ENCODE measurements at places on chromosomes 7 and 10. TPM values are rescaled to one million over a fixed set of nuclear protein-coding genes. Genes with fewer than 3 reads are reported as not detected.

GRCh38 chr10:128537834-128538330 lies 411.7 kb upstream of the MKI67 start:
- no peak for DNase-seq

DNA sequence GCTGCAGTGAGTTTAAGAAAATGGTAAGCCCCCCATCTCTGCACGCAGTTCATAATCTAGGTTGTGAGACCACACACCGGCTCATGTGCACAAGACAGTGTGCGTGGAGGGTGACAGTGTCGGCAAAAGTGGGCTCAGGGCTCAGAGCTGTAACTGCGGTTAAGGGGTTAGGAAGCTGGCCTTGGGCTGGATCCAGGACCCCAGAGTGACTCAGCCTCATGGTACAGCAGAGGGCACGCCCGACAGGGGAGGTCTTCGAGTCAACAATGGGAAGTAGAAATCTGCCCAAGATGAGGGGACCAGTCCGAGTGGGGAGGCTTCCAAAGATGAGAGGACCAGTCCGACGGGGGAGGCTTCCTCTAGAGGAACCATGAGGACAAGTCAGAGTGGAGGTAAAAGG lies 437.7 kb downstream of the DNAJB6 start:
- no peak for DNase-seq

DNA sequence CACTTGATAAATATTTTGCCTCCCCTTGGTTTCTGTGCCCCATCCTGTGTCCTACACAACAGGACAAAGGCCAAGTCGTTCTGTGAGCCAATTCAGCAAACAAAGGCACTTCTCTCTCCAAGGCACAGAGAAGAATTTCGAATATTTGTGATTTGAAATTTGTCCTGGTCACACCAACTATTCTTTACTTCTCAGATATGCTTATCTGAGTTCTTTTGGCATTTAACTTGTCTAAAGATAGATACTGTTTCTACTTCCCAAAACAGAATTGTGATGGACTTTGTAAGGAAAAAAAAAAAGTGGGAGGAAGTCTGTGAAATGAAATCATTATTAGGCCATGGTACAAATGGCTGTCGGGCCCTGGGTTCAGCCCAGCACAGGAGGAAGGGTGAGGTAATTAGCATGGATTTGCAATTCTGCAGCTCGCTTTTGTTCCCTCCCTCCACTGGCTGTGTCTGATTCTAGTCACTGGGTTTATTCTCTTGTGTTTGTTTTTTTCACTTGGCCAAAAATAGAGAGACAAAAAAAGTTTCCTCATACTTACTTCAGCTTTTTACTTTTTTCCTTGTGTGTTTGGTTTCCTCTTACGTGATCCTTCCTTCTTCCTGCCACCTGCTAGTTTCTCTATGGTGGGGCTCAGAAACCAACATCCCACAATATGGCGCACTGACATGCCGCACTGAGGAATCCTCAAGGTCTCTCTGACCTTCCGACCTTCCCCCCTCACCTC lies 108.2 kb upstream of the MKLN1 start:
- no peak for DNase-seq

Gene HPS1
- 52.1 TPM for total RNA-seq

DNA sequence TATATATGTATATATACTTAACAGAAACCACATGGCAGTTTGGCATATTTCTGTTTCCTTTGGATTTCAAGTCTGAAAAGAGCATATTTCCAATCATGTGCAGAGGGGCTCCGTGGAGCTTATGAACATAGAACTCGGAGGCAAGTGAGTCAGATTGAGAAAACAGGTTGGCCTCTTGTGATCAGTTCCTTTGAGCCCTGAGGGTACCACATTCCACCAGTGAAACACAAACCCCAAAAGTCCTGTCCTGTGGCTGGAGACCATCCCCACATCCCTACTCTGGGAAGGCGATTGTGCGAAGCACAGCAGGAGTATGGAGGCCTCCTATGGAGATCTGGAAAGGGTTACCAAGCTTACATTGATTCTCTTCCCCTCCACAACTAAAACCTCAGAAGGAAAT lies 196.7 kb upstream of the TMEM72 start:
- no peak for DNase-seq

Gene NUP42
- 32.6 TPM for total RNA-seq

Gene GHRHR
- total RNA-seq = not detected

DNA sequence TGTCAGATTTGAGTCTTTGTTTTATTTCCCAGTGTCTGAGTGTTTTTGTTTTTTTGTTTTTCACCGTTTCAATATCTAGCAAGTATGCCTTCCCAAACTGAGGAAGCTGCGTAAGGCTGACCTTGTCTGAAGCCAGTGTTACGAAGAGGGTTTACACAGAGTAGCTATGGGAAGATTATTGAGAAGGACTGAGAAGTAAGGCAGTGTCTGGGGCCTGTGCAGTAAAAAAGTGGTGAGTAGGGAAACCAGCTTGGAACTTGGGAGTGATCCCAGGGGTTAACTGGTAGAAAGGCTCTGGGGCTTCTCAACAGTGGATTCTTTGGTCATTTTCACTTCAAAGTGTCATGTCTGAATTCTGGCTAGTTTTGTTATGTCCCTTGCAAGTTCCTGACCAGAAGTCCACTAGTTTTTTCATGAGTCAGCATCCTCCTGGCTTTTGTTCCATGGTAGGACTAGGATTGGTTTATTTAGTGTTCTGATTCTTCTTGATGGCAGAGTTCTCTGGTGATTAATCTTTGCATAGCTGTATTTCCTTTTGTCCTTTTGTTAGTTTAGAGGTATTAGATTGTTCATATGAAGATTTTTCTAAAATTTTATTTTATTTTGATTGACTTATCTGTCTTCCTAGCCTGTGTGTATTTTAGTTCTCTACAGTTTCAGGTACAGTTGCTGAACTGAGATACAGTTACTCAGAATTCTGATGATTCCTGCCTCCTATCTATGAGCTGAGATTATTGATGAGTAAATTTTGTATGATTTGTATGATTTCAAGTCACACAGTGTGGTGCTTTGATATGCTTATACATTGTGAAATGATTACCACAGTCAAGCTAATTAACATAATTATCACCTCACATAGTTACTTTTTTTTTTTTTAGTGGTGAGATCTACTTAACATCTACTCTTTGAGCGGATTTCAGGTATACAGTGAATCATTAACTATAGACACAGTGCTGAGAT lies 19.0 kb downstream of the GARS1 start:
- DNase-seq = no peak

GRCh38 chr10:77359287-77359691 lies 278.3 kb downstream of the KCNMA1 start:
- DNase-seq = no peak

Gene HSPA12A
- total RNA-seq = not detected

DNA sequence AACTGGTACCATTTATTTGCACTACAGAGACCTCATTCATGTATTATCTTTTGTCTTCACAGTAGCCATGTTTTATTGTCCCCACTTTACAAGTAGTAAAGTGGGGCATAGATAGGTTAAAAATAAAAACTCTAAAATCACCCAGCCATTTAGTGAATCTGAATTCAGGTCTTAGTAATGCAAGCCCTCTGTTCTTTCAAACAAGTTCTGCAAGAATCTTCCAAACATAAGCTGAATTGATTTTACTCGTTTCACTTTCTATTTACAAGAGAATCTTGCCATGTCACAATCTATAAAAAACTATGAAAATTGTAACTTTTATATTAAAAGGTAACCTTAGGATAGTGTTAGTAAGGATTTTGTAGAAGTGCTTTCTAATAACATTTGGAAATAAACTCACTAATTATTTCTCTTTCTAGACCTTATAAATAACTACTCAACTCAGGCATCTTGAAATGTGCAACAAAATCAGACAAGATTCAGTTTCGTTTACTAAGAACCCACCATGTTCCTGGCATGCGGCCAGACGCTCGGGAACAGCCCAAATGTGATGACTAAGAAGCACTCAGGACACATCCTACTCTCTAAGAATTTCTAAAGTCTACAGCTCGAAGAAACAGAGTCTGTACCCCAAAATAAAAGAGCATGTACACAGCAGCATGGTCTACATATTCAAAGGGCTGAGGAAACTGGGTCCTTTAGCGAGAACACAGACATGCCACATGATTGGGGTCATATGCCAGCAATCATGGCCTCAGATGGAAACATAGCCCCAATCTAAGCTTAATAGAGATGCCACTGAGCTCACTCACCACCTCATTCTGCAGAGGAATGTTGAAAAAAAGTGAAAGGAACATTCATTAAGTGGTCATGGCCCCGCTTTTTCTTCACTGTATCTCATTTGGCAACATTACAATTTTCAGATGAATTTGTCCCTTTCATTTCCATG lies 167.6 kb downstream of the AMPH start:
- peak; percentile 93 for DNase-seq

Gene CAV1
- total RNA-seq = 0.18 TPM

DNA sequence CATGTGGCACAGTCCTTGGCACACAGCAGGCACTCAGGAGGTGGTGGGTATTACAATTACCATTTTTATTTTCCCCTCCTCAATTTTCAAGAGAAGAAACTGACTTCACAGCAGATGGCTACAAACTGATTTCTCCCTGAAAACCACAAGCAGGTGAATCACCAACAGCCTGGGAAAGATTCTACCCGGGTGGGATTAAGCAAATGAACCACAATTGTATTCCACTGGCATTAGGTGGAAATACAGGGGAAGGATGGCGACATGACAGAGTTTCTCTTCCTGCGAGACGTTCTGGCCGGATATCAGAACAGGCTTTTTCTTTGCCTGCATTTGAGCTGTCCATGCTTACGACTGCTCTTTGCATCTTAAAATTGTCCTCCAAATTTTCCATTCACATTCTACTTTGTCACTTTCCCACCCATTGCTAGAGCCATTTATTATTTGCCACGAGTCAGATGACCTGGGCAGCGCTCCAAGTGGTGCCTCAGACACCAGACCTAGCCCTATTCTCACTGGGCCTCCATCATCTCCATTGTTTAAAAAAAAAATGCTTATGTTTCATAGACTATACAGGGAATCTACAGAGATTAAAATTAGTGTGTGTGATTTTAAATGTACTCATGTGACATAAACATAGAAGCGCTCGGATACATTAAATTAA lies 4.6 kb downstream of the DENND11 start:
- DNase-seq = no peak

Gene CFAP69
- 0.07 TPM for total RNA-seq

GRCh38 chr7:97130417-97131139 lies 13.1 kb downstream of the SDHAF3 start:
- DNase-seq = no peak

- no peak for DNase-seq
Measured at GRCh38 chr10:3258394-3258793, 85.8 kb upstream of the PITRM1 start.

Gene FZD8
- 0.14 TPM for total RNA-seq

Gene CREB5
- total RNA-seq = 1.2 TPM

- DNase-seq = no peak
Measured at GRCh38 chr7:93327006-93327633, 95.0 kb downstream of the VPS50 start.

Gene RASSF4
- 1.8 TPM for total RNA-seq

Gene GPR141
- total RNA-seq = not detected

Measured in activated CD8-positive, alpha-beta T cell treated with anti-CD3 and anti-CD28 coated beads for 36 hours (primary cell).